ENCODE measurements at places on chromosomes 2 and 18. TPM values are rescaled to one million over a fixed set of nuclear protein-coding genes. Genes with fewer than 3 reads are reported as not detected.

The UGT1A4 gene
- total RNA-seq = not detected

The CNDP1 gene
- not detected for total RNA-seq

The TBC1D8 gene
- 13.4 TPM for total RNA-seq

The EGR4 gene
- total RNA-seq = not detected

The EFR3B gene
- total RNA-seq = 0.88 TPM

The UGT1A3 gene
- not detected for total RNA-seq

The MARCHF4 gene
- 1.5 TPM for total RNA-seq

The ERMN gene
- total RNA-seq = 1.4 TPM

The MFSD2B gene
- 0.36 TPM for total RNA-seq

The PPP3R1 gene
- total RNA-seq = 29.7 TPM

The ZNF385B gene
- 1.1 TPM for total RNA-seq

The SFT2D3 gene
- total RNA-seq = 5.8 TPM

The RBM44 gene
- 0.72 TPM for total RNA-seq

The ANKRD36B gene
- total RNA-seq = 49.9 TPM

The LOXHD1 gene
- total RNA-seq = not detected

The LINC00305 gene
- total RNA-seq = not detected

The STAM2 gene
- 51.6 TPM for total RNA-seq

The ITGB6 gene
- total RNA-seq = under 0.01 TPM

The C18orf32 gene
- total RNA-seq = 16.6 TPM

The SKOR2 gene
- total RNA-seq = not detected

The ITGA4 gene
- total RNA-seq = 9.0 TPM

The TFCP2L1 gene
- total RNA-seq = not detected

The PIEZO2 gene
- 46.7 TPM for total RNA-seq

The NFATC1 gene
- total RNA-seq = 6.2 TPM

The CFLAR gene
- total RNA-seq = 80.2 TPM

The NGEF gene
- total RNA-seq = 4.7 TPM

The VWC2L gene
- not detected for total RNA-seq

The PPIL3 gene
- 45.2 TPM for total RNA-seq

The LHCGR gene
- total RNA-seq = not detected

The PDE6D gene
- total RNA-seq = 19.2 TPM

The ADGRF3 gene
- total RNA-seq = under 0.01 TPM

The EML6 gene
- 1.1 TPM for total RNA-seq

The STPG4 gene
- total RNA-seq = 0.72 TPM

The IL1RN gene
- not detected for total RNA-seq

The XIRP2 gene
- not detected for total RNA-seq

The SDC1 gene
- 11.8 TPM for total RNA-seq

The COL6A3 gene
- 4,247 TPM for total RNA-seq

The ABCB11 gene
- total RNA-seq = under 0.01 TPM
